ENCODE measurements at places on chromosomes 1 and 21.

DNA sequence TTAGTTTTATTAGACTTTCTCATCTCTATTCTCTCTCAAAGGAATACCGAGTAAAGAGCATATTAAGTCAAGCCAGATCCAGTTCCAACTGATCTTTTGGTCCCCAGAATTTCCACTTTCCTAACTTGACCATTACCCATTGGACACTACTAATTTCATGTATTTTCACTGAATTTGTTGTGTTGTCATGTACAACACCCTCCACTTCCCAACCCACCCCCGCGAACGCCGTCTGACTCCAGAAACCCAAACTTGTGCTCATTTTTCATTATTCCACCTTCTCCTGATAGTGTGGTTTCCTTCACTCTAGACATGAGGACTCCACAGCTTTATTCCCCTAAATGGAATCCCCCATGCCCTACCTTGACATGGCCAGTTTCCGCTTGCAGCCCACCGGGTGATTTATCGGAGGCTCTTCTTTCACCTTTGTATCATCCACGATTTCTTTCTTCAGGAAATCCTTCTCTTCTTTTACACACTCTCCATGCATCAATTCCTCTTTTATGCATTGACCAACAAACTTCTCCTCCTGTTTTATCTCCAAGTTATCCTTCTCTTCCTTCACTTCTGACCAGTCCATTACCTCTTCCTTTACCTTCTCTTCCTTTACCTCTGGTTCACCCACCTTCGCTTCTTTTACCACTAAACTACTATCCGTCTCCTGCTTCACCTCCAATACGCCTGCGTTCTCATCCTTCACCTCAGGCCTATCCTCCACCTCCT lies 805 bp downstream of the ZNHIT6 start:
- DNase-seq = no peak

DNA sequence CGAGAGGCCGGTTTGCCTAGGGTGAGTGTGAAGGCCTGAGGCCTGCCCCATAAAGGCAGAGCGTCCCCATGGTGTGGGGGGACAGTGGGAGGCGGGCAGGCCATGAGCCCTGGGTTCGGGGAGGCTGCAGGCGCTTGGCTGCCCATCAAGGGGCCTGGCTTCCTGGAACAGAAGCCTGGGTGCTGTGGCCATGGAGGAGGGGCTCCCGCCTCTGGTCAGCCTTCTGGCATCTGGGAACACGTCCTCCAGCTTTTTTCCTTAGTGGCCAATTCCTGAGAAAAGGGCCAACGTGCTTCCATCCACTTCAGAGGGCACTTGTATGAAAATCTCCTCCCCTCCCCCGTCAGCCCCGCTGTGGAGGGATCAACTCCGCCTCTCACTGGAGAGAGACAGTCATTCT lies 58.7 kb downstream of the PRDM16 start:
- DNase-seq = no peak

GRCh38 chr21:35035116-35035515 lies 14.0 kb downstream of the RUNX1 start:
- no peak for DNase-seq

DNA sequence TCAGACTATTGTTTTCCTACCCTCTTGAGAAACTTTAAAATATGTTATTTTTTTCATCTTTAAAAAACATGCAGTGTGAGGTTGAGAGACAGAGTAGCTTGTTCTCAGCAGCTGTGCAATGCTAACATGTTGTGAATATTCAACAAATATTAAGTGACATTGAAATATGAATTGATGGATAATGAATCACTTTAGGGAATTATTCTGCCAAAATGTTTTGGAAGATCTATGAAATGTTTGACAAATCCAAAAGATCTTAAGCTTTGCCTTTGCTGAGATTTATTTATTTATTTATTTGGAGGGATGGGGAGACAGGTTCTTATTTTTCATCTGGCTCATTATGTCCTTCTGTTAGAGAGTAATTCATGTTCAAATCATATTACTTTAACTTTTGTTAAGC lies 680.1 kb upstream of the CXADR start:
- DNase-seq = no peak

- DNase-seq = no peak
Measured at GRCh38 chr1:77310924-77311323, 29.1 kb downstream of the AK5 start.

Data from T-helper 22 cell (primary cell).